CD4-positive, alpha-beta T cell treated with Interleukin-15 for 4 hours (primary cell): ENCODE measurements at places on chromosomes 16 and 17.

DNA sequence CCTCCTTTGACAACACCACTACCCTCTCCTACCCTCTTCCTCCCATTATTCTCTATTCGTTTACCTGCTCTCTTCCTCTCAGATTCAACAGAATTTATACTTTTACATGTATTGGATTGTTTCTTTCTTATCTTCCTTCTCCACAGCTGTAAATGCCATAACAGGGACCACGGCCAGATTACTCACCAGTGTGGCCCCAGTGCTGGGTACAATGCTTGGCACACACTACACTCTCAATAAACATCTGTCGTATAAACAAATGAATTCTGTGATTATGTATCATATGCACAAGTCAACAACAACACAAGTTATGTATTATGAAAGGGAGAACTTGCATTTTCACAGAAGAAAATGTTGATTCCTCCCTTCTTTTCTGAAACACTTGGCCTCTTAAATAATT, 20.0 kb downstream of the AARSD1 start:
- no peak for DNase-seq

DNA sequence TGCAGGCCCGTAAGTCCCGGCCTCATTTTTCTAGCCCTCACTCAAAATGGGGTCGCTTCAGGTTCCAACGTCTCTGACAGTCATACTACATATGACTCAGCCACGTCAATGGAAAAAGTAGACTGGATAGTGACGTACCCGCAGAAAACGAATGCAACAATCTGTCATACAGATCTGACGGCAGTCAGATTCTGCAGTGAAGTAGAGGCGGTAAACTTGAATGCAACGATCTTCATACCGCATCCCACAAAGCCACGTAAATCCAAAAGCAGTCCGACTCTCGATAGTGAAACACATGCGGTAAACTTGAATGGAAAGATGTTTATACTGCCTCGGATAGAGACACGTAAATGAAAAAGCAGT, 38.4 kb upstream of the ARL4D start:
- DNase-seq = peak; percentile 82

- no peak for DNase-seq
These were observed 1472.4 kb upstream of the GOT2 start for GRCh38 chr16:60206516-60206915.

DNA sequence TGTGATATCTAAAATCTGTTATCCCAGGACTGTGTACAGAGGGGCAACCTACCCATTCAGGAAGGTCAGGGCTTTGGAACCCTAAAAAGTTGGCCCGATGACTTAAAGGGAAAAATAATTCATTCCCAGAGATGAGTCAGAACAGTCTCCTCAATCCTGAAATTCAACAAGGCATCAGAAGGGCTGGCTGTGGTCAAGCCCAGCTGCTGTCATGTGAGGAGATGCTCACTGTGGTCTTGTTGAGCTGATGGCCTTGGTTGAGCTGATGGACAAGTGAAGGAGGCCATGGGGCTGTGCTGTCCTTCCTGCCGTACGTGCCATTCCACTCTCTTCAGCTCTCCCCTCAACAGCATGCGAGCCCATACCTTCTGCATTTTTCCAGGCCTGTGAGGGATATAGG, 20.9 kb upstream of the DRG2 start:
- no peak for DNase-seq

DNA sequence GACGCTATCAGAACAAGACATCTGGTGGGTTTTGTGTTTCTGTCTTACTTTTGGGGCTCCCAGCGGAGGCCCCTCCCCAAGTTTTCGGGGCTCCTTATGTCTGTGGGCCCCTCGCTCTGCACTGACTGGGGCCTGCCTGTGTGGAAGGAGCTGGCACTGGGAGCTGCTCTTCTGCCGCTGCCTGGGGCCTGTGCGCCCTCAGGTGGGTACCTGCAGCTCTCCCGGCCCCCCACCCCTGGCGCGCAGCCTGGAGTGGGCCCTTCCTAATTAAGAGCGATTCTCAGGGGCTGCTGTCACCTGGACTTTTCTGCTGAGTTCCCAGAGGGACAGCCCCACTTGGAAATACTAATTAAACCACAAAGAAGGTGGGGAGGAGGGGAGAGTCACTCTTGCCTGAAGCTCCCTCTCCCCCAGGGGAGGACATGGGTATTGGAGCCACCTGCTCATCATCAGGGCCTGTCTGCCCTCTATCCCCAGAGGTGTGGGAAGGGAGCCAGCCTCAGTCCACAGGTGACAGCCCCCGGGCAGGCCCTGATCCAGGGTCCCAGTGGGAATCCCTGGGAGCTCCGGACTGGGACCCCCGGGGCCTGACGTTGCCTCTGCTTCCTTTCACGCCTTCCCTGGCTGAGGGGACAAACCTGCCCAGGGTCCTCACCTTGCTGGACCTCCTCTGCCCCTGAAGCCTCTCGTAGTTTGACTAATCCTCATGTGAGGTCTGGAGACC, 36.5 kb downstream of the GSE1 start:
- no peak for DNase-seq

DNA sequence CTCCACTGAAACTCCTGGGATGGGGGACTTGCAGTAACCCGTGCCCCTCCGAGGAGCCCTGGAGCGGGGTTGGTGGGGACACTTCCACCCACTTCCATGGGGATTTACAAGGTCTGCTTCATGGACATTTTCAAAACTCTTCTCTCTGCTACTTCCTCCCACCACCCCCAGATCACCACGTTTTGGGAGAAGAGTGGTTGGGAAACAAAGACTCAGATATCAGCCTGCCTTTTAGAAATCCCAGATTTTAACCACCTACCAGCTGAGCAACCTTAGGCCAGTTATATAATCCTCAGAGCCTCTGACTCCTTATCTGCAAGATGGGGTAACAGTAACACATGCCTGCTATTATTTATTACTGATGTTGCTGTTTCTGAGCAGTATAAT, 184.8 kb downstream of the CCDC182 start:
- DNase-seq = no peak

- peak; percentile 97 for DNase-seq
These were observed 8.6 kb downstream of the KDM6B start for GRCh38 chr17:7842380-7843256.

GRCh38 chr16:82541103-82541502, 85.7 kb upstream of the CDH13 start:
- no peak for DNase-seq

- DNase-seq = no peak
These were observed 128.7 kb downstream of the XYLT1 start for GRCh38 chr16:17342031-17342430.

DNA sequence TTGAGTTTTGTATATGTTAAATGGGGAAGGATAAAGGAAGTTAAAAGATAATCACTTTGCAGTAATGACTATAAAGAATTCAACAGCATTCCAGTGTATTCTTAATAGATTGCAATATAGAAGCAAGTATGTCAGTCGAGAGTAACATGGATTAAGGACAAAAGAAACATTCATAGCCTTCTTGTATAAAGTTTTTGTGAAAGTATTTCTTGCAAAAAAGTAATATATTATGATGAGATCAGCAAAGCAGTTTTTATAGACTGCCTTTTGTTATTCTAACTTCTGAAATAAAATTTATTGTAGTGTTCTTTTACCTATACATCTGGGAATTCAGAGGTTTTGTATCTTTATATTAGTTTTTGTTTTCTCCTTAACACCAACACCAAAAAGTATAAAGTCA, 184.9 kb upstream of the RBL2 start:
- no peak for DNase-seq

- no peak for DNase-seq
These were observed 19.8 kb downstream of the FMNL1 start for GRCh38 chr17:45241328-45242028.

DNA sequence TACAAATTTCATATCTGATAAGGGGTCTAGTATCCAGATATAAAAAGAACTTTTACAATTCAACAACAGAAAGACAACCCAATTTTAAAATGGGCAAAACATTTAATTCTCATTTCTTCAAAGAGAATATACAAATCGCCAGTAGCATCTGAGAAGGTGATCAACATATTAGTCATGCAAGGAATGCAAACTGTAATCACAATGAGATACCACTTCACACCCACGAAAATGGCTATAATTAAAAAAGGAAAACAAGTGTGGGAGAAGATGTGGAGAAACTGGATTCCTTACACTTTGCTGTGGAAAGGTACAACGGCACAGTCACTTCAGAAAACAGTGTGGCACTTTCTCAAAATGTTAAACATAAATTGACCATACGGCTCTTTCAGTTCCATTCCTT, 168.2 kb downstream of the VPS53 start:
- DNase-seq = no peak

DNA sequence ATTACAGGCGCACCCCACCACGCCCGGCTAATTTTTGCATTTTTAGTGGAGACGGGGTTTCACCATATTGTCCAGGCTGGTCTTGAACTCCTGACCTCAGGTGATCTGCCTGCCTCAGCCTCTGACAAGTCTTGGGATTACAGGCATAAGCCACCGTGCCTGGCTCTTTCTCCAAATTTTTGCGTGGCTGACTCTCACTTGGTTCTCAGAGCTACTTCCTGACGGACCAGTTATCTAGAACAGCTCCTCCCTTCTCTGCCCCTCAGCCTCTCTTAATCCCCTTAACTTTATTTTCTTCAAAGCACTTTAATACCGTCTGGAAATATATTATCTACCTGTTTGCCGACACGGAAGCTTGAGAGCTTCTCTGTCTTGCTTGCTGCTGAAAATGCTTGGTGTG, 4.2 kb downstream of the YPEL2 start:
- no peak for DNase-seq

DNA sequence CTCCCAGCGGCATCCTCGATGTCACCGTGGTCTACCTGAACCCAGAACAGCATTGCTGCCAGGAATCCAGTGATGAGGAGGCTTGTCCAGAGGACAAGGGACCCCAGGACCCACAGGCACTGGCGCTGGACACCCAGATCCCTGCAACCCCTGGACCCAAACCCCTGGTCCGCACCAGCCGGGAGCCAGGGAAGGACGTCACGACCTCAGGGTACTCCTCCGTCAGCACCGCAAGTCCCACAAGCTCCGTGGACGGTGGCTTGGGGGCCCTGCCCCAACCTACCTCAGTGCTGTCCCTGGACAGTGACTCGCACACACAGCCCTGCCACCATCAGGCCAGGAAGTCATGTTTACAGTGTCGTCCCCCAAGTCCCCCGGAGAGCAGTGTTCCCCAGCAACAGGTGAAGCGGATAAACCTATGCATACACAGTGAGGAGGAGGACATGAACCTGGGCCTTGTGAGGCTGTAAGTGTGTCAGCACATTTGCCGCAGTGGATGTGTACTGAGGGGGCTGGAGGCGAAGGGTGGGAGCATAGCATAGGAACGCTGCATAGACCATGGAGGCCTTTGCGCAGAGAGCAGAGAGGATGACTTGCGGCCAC, 3.3 kb upstream of the TEDC2 start:
- DNase-seq = no peak

GRCh38 chr16:31005350-31006085, 4.9 kb downstream of the STX1B start:
- no peak for DNase-seq

GRCh38 chr16:20598832-20599469, 22.8 kb upstream of the ACSM2B start:
- DNase-seq = no peak

GRCh38 chr16:78842950-78843349, 743.5 kb downstream of the WWOX start:
- no peak for DNase-seq

GRCh38 chr17:81042606-81043005, 7.7 kb downstream of the BAIAP2 start:
- no peak for DNase-seq

DNA sequence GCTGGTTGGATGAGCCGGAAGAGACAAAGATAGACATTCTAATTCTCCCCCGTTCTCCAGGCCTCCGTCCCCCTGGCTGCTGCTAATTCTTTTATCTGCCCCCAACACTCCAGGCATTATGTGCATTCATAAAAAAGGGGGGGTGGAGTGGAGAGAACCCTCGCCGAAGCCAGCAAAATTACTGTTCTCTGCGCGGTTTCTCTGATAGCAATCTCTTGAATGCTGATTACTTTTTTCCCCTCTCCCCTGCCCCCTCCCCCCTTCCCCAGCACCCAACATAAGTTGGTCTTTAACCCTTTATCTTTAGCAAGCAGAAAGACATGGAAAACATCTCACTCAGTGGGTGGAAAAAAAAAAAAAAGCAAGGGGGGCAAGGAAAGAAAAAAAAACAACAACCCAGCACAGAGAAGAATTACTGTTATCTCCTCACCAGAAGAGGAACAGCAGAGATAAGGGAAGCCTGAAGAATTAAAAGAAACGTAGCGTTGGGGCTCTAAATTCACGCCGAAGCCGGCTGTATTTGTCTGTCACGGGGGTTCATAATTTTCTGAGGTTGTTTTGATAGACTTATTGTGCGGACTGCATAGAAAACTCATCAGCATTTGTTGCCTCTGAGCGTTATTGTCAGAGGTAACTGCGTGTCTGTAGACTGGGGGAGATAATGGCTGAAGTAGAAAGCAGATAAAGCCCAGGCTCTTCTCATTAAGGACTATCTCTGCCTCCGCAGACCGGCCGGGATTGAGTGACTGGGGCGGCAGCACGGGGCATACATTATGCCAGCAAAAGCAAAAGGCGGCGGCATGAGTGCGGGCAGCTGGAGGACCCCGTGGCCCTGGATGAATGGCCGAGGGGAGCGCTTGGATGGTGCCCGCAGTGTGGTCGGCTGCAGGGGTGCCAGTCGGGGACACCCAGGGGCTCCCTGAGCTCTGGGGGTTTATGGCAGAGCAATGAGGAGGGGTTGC, 126.9 kb downstream of the MRM1 start:
- DNase-seq = peak; percentile 2

- DNase-seq = no peak
These were observed 22.6 kb downstream of the NTAN1 start for GRCh38 chr16:15033309-15033707.

GRCh38 chr17:76626442-76626841, 17.1 kb downstream of the ST6GALNAC1 start:
- no peak for DNase-seq

- peak; percentile 60 for DNase-seq
These were observed 235.3 kb downstream of the SEC14L1 start for GRCh38 chr17:77375917-77376651.

GRCh38 chr16:15536843-15537242, 102.5 kb downstream of the BMERB1 start:
- no peak for DNase-seq

DNA sequence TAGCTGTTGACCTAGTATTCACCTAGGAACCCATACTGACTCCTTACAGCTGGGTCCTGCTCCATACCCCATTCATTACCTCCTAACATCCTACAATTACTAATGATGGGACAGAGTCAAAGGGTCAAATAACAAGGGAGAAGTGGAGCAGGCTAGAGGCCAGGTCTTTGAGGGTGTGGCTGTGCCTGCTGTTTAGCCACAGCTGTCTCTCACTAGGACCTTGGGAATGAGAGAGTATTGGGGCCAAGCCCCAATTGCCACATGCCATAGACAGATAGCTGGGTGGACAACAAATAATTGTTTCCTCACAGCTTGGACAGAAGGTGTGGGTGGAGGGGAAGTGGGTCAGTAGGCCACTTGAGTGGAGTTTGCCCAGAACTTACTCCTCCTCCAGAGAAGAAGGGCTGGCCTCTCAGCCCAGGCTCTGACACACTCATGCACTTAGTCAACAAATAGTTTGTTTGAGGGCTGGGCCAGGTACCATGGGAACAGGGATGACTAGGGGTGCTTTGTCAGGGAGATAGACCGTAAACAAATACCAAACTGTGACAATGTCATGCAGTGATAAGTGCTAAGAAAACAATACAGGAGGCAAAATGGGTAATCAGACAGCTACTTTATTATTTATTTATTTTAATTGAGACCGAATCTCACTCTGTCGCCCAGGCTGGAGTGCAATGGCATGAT, 10.2 kb upstream of the CENPT start:
- DNase-seq = peak; percentile 79
